Fibroblast of skin of right biceps (primary cell): ENCODE measurements at places on chromosomes 12 and 14.

GRCh38 chr14:71733210-71733883 lies 198.9 kb upstream of the RGS6 start:
- peak; percentile 86 for DNase-seq

DNA sequence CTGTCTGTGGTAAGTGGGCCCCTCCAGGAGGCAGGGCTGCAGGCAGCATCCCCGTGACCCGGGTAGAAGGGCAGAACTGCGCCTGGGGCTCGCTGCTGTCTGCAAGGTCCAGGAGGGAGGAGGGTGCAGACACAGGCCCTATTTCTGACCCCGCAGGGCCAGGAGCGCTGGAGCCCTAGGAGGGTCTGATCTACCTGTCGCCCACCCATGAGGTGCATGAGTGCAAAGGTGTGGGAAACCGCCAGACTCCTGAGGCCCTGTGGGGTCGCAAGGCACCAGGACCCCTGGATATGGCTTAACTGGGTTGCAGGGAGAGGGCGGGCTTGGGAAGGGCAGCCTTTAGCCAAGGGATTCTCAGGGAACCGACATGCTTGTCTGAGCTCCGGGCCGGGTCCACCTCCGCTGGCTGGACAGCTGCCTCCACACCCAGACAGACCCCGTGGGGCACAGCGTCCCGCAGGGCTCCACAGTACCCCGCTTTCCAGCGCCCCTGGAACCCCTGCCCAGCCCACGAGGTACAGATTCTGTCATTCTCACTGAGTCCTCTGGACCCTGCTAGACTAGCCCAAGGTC lies 72.9 kb upstream of the TSPAN11 start:
- DNase-seq: no peak

- DNase-seq: no peak
These were observed 26.5 kb upstream of the PLD4 start for GRCh38 chr14:104898195-104898558.

- DNase-seq: peak; percentile 51
These were observed 58.5 kb upstream of the TMPO start for GRCh38 chr12:98456576-98457573.

DNA sequence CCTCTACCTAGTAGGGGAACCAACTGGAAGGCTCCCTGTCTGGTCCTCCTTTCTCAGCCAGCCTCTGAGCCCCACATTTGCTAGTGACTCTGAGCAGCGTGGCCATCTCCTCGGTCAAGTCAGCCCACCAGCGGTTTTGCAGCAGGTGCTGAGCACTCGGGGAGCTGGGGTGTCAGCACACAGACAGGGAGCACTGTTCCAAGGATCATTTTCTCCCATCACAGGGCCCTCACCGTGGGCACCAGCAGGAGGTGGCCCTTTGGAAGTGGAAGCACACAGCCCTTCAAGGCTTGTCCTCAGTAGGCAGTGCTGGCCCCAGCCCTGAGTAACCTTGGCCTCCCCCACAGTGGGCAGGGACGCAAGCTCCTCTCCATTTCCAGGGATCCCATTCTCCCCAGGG lies 24.1 kb upstream of the EML1 start:
- no peak for DNase-seq

DNA sequence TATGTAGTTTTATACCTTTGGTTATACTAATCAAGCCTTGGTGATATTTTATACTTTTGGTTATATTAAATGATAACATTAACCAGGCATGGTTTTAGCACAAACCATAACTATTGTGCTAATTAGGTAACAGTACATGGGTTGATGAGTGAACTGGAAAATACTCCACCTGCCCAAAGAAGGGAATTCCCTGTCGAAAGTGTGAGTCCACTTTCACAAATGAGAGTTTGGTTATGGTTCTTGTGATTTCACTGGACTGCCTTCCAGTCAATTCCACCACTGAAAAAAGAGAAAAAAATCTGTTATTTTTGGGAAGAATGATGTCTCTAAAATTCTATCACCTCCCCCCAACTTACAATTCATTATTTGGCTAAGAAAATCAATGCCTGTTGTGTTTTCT lies 9.7 kb downstream of the A2M start:
- no peak for DNase-seq
